Coronary artery (tissue), 2 donors: ENCODE measurements at places on chromosomes 1 and 21.

DNA sequence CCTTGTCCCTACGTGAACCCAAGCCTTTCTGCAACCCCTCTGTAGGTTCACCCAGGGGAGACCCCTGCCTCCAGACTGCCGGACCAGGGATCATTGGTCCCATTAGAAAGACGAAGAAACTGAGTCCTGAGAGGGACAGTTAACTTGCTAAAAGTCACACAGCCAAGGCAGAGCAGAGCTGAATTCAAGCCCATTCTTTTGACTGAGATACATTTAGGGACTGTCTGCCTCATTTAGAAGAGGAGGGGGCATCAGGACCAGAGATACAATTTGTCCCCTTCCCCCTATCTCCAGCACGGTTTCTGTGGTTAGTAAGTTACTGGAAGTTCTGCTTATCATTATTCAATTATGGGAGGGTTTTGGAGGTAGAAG is 19.1 kb downstream of the KCNQ4 start:
- DNase-seq = no peak

- DNase-seq = no peak
Measured at GRCh38 chr1:47984175-47984789, 12.9 kb downstream of the TRABD2B start.

- DNase-seq = no peak
Measured at GRCh38 chr1:38992412-38993111, 1.5 kb downstream of the AKIRIN1 start.

DNA sequence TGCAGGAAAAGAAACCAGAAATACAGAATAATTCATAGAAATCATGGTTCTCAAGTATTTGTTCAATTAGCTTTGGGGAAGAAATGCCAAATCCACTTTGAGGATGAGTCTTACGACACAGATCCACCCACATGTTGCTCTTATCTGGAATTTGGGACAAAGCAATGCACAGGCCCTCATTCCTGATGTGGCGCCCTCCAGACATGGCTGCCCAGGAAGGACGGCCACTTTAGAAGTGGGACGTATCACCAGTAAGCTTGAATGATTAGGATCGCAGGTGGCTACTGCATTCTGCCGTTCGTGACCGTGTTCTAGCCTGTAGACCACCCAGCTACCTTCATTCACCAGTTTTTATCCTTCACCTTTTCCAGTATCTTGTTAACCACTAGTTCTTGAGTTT is 20.1 kb upstream of the NCMAP start:
- DNase-seq = no peak

- DNase-seq = no peak
Measured at GRCh38 chr1:22153660-22154437, 11.0 kb upstream of the WNT4 start.

DNA sequence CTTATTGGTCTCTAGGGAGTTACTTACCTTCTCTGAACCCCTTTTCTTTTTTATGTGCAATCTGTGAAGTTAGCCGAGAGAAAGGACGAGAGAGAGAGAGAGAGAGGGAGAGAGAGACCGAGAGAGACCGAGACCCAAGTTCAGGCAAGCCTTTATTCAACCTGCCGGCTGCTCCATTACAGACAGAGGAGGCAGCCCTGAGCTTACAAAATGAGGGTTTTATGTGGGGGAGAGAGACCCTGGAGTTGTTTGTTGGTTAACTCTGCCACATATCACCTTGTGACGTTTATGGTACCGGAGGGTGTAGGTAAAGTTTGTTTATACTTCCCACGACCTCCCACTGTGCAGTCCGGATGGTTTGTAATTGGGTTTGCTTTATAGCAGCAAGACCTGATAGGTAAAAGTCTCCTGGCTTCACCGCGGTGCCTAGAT is 1.5 kb upstream of the MCOLN3 start:
- DNase-seq = no peak

DNA sequence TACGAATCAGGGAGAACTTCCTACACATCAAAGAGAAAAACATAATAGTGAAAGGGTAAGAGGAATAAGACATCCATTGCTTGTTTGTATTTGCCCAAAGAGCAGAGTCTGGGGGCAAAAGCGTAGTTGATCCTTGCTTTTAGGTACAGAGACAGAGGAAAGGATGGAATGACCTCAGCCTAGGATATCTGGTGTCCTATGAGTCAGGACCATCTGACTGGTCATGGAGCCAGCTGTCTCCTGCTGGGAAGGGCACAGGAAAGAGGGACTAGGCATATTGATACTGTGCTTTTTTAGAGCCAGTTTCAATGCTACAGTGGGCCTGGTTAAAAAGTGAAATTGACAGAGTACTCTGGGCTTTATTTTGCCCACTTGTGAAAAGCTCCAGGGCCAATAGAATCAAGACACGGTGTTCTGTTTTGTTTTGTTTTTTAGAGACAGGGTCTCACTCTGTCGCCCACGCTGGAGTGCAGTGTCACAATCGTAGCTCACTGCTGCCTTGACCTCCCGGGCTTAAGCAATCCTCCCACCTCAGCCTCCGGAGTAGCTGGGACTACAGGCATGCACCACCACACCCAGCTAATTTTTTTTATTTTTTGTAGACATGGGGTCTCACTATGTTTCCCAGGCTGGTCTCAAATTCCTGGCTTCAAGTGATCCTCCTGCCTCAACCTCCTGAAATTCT is 3.2 kb downstream of the PLEKHO1 start:
- DNase-seq = no peak

GRCh38 chr1:56045062-56045461 is 534.3 kb downstream of the PLPP3 start:
- no peak for DNase-seq

GRCh38 chr1:163697137-163697536 is 375.4 kb downstream of the NUF2 start:
- DNase-seq = no peak

DNA sequence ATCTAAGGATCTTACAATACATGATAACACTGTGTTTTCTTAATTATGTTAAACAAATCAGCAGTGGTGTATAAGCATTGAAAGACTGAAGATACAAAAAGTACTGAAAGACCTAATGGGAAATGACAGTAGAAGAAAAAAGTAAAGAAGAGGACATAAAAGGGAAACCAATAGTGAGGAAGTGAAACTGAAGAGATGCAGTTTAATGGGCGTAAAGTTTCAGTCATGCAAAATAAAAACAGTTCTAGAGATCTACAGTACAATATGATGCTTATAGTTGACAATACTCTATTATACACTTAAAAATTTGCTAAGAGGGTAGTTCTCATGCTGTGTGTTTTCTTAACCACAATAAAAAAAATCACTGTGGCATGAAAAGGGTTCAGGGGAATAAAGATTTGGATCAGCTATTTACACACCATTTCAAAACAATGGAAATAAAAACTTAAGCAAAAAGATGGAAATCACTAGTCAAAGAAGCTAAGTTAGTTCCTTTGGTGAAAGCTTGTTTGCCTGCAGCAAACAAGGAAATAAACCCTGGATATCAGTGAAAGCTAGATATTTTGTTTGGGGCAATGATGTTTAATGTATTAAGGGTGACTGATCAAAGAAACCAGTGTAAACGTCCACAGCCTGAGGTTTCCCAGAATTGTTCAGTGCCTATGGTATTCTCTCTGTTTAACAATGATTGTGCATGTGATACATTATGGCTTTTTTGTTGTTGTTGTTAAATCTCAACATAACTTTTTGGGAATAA is 1160.8 kb upstream of the ADGRL2 start:
- no peak for DNase-seq

GRCh38 chr1:209769971-209770370 is 14.1 kb downstream of the TRAF3IP3 start:
- DNase-seq = no peak

GRCh38 chr1:207049974-207050391 is 1.0 kb downstream of the YOD1 start:
- DNase-seq = no peak
